Esophagus squamous epithelium (tissue), 5 donors: ENCODE measurements at places on chromosomes 6 and 20.

DNA sequence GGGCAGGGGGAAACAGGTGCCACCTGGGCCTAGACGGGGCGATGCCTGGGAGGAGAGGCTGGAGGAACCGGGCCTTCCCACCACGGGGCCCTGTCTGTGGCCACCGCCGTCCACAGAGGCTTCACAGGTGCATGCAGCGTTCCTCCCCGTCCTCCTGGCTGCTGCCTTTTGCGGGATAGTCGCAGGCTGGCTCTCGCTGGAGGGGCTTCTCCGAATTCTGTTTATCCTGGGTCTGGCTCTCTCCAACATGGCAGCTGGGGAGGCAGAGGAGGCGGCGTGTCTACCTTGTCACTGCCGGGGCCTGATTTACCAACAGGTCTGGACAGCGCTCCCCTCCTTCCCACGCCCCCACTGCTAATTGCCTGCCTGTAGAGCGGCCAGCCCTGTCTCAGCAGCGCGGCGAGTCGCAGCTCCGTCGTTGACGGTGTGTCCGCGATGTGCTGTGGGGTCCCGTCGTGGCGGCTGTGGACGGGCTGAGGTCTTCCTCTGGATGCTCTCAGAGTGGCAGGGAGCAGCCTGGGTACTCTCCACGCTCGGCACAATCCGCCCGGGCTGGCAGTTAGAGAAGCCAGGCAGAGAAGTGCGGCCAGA is 262.9 kb downstream of the TAF4 start:
- no peak for DNase-seq

- DNase-seq, result no peak
Observed at GRCh38 chr6:43740961-43741764, 28.8 kb upstream of the VEGFA start.

DNA sequence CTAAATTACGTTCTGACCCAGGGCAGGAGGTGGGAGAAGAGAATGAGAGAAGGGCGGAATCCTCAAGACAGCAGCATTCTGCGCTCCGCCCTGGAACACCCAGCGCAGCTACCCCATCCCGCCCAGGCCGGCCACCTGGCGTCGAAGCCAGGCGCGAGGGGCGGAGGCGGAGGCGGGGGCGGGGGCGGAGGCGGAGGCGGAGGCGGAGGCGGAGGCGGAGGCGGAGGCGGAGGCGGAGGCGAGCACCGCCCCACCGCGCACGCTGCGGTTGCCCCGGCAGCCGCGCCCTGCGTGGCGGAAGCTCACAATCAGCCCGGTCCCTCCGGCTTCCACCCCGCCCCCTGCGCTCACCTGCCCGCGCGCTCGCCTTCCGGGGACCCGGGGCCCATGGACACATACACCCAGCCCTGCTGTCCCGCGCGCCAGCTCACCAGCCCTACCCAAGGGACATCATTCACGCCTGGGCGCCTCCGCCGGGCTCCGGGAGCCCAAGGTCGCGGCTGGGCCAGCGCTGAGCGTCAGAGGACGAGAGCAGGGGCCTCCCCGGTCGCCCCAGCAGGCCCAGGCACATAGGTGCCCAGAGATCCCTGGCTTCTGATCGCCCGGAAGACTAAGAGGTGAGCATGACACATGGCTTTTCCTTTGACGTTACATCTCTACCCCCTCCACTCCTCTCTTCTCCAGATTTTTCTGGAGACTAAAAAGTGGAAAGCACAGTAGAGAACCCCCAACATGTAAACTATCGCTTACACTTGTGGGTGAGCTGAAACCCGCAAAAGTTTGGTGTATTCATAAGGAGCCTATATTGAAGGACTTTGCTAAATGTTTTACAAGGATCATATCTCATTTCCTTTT is at the start of gene ANKEF1:
Gene ANKEF1 (plus strand): TSS at position 271 of the 855 bp plus-strand sequence. CDS start 3,315 bp downstream, outside the sequence.
- DNase-seq, result peak; percentile 11

- DNase-seq, result no peak
Observed at GRCh38 chr6:46790355-46790874, 2.8 kb upstream of the MEP1A start.

DNA sequence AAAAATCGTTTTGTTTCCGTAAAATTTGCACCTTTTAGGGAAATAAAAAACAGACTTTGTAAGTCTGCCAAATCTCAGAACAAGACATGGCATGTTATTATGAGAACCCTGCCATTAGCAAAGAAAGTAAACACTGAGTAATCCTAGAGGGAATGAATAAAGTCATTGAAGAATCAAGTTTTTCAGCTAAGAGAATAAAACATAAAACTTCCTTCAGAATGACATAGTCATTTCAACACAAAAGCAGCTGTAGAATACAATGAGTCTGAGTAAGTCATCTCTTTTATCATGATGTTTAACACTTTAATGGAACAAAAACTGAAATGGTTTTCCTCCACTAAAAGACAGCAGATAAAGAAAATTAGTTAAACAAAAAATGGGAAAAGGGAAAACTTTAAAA is 10.3 kb upstream of the DST start:
- DNase-seq, result no peak

DNA sequence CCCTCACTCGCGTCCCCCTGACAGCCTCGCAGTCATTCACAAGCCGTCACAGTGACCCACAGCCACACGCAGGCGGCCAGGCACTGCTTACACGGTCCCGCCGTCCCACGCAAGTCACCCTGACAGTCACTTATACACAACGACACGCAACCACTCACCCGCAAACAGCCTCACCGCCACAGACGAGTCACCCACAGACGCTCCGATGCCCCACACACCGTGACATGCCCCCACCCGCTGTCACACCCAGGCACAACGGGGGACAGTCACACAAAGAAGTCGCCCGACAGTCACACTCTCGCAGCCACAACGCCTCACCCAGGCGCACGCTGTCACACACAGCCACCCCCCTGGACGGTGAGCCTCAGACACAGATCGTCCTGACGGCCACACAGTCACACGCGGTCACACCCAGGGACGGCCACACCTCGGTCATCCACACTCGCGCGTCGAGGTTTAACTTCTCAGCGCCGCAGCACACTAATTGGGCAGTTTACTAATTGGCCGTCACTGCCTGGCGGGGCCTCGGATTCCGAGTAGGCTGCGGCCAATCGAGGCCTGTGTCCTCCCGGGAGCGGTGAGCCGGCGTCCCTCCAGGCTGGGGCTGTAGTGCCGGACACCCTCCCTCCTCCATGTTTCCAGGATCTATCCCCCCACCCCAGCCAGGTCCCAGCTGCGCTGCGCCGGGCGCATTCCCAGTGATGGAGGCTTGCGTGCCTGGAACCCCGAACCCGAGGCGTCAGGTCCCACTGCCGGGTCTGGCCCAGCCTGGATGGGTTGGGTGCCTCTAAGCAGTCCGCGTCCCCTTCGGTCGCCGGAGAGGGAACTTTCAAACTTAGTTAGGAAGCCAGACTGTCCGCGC is 790 bp downstream of the TOX2 start:
- no peak for DNase-seq

DNA sequence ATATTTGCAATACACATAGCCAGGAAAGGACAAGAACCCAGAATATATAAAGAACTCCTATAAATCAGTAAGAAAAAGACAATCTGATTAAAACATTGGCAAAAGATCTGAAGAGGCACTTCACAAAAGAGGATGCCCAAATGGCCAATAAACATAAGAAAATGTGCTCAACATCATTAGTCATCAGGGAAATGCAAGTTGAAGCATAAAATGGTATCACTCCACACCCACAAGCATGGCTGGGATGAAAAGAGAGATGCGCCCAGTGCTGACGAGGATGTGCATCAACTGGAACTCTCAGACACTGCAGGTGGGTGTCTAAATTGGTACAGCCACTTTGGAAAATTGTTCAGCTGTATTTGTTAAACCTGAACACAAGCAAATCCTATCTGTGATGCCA is 42.4 kb upstream of the MLN start:
- no peak for DNase-seq

DNA sequence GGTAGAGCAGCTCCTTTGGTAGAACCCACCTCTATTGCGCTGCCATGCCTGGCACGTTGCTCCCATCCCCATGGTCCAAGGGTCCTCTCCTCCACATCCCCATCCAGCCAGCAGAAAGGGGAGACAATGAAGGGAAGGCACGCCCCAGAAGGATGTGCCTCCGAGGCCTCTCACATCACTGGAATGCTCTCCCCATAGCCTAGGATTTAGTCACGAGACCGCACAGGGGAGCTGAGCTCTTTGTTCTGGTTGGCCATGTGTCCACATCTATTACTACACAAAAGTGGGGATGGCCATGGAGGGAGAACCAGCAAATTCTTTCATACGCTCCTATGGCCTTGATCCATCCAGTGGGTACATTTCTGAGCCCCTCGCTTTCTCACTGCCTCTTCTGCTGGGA is 60.5 kb upstream of the SALL4 start:
- no peak for DNase-seq

GRCh38 chr6:131782764-131783163 is 25.1 kb upstream of the ENPP1 start:
- no peak for DNase-seq

GRCh38 chr6:116762235-116762634 is 3.3 kb downstream of the FAM162B start:
- DNase-seq, result no peak
